ENCODE measurements at places on chromosomes 6 and 20.

DNA sequence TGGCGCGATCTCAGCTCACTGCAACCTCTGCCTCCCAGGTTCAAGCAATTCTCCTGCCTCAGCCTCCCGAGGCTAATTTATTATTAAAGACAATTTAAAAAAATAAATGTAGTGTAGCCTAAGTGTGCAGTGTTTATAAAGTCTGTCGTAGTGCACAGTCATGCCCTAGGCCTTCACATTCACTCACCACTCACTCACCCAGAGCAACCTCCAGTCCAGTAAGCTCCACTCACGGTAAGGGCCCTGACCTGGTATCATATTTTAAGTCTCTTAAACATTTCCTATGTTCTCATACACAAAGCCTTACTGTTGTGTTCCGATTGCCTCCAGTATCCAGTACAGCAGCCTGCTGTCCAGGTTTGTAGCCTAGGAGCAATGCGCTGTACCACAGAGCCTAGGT, 168.2 kb upstream of the FOXQ1 start:
- DNase-seq: no peak

DNA sequence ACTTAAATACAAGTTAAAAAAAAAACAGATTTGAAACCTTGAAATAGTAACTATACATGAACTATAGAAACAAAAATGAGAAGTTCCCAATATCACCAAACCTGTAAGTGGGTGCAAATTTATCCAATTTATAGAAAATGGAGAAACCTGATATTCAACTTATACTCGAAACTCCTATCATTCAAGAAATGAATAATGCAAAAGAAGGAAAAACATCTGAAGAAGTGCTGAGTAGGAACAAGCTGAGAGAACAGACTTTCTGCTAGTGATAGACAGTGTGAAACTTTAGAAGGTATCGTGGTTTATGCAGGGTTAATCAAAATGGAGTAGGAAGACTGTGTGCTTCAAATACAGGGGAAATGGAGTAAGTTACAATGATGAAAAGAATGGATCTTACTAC, 4.5 kb downstream of the GPR63 start:
- no peak for DNase-seq

DNA sequence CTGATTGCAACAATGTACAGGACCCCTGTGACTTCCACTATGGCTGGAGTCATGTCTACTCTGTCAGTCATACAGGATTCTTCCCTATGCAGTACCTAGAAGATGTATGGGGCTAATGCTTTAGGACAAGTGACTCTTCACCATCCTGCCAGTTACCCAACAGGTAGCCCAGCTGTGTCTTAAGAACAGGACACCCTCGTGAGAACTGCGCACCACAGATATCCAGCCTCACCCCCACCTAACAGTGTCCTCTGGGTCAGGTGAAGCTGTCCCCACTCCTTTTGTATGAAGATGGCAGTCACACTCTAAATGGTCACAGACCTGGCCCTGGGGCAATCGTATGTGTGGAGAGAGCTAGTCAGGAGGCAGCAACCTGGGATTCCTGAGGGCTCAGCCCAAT, 191.6 kb downstream of the C6orf118 start:
- DNase-seq: no peak

DNA sequence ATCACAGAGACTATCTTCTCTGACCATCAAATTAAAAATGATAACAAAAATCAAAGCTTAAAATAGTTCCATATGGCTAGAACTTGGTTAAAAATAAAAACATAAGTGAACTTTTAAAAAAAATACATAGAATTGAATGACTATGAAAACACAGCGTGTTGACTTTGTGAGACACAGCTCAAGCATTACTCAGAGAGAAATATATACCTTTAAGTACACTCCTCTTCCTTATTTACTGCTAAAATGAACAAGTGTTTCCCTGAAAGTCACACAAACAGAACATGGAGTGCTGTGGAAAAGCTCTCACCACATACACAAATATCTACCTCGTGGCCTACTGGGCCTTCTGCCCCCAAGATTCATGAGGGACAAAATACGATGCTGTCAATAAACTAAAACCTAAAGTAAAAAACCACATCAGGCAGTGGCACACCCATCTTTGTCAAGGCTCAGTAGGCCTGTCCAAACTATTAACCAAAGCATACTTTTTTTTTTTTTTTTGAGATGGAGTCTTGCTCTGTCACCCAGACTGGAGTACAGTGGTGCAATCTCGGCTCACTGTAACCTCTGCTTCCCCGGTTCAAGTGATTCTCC, 7.5 kb downstream of the FAXC start:
- DNase-seq: no peak

GRCh38 chr6:134720353-134721059, 229.4 kb downstream of the ALDH8A1 start:
- no peak for DNase-seq

- no peak for DNase-seq
Observed at GRCh38 chr20:25272223-25273000, 24.5 kb downstream of the PYGB start.

- no peak for DNase-seq
Observed at GRCh38 chr20:19973961-19974629, 43.1 kb upstream of the NAA20 start.

- no peak for DNase-seq
Observed at GRCh38 chr20:53606364-53606985, 12.8 kb upstream of the ZNF217 start.

GRCh38 chr6:45650524-45651135, 272.9 kb upstream of the SUPT3H start:
- DNase-seq: no peak
